ENCODE measurements at places on chromosomes 12 and 14.

DNA sequence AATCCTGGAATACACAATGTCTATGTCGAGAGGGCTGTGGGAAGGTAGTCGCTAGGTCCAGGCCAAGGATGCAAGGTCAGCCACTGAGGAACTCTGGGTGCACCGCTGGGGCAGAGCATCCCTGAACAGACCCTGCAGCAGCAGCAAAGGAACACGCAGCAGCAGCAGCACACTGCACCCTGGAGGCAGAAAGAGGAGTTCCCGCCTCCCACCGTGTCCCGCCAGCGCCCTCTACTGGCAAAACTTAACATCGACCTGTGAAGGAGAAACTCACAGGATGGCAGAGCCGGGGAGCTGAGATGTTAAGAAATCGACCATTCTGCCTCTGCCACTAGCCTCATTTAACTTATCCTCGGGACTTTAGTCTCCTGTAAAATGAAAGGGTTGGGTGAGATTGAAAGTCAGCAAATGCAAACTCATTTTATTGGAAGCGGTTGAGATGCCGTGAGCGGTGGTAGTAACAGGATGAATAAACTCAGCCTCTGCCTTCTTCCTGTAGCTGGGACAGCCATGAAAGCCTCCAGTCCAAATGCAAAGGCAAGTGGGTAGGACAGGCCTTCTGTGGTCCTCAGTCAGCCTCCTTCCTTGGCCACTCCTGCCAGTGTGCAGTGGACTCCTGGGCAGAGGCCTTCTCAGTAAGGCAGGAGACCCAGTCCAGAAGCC lies 45.6 kb downstream of the STAB2 start:
- peak; percentile 88 for DNase-seq

DNA sequence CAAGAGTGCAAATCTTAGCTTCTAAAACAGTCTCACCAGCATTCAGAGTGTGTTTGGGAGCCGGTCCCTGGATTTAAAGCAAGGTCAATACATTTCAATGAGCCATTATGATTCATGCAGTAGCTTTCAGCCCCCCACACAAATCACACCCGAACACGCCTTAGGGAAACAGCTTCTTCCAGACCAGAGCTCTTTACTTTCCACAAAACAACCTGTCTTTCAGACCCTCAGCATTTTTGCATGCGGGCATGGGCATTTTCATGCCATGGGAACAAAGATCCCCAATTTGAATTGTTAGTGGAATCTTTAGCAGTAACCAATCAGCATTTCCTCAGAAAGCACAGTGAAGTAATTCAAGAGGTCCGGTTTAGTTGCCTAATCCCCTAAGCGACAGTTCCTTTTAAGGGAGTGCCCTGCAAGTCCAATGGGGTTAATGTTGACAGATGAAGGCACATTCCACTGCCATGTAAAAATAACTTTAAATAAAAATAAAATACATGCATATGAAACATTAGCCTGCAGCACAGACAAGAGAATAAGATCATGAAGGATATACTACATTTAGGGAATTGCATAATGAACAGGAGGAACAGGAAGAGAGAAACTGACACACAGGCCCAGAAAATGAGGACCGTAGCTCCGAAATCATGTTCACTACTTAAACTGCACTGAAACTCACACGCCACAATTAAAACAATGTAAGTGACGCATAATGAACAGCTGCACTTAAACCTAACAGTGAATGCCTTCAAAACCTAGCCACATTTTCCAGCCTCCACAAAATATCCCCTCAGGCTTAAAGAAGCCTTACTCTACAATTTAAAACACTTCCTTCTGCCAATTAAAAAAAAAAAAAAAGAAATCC lies 4.0 kb downstream of the VPS37B start:
- DNase-seq, result peak; percentile 59

GRCh38 chr12:45827974-45828373 lies 98.5 kb downstream of the ARID2 start:
- DNase-seq, result peak; percentile 43

DNA sequence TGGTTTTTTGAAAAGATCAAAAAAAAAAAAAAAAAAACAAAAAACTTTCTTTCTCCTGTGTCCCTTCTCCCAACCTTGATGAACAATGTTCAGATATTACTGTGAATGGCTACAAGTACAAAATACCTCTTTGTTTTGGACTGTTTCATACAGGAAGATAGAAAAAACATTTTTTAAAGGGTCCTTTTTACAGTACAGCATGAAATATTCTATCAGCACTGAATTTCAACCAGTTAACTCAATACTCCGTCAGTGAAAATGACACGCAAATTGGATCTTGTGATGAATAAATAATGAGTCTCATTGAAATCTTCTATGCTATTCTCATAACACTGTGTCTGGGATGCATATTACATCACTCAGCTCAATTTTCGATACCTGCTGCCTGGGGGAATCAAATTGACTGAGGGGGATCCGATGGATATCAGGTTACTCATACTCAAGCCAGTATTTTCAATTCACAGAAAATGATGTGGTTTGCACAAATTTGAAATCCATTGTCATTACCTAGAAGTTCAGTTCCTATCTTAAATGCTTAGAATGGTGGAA lies 179.6 kb downstream of the TMTC2 start:
- no peak for DNase-seq

DNA sequence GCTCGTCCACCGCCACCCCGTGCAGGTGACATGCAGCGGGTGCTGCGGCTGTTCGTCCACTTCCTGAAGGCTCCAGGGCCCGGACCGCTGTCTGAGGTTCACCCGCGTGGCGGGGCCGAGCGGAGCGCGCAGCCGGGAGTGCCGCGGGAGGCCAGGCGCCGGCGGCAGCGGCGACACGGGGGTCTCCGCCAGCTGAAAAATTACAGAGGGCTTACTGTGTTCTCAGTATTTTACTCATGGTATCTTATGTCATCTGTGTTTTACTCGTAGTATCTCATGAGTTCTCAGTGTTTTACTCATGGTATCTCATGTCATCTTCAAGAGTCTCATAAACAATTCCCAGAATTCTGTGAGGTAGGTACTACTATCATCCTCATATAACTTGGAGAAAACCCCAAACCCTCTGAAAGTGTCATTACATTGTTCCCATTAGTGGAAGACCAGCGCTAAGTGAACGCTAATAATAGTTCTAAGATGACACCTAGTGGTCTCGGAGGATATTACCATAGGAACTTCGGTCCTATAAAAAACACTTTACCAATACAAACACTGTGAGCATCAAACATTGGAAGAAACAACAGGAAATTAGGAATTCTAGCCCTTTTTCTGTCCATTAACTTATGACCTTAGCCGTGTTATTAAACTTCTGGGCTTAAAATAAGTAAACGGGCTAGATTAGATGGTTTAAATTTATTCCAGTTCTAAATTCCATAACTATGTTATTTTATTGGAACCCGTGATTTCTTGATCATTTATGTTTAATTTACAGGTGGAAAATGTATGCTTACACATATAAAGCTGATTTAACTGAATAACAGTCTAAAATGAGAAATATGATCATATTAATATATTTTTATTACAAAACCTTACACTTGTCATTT lies 32.4 kb downstream of the AK7 start:
- DNase-seq, result peak; percentile 91

DNA sequence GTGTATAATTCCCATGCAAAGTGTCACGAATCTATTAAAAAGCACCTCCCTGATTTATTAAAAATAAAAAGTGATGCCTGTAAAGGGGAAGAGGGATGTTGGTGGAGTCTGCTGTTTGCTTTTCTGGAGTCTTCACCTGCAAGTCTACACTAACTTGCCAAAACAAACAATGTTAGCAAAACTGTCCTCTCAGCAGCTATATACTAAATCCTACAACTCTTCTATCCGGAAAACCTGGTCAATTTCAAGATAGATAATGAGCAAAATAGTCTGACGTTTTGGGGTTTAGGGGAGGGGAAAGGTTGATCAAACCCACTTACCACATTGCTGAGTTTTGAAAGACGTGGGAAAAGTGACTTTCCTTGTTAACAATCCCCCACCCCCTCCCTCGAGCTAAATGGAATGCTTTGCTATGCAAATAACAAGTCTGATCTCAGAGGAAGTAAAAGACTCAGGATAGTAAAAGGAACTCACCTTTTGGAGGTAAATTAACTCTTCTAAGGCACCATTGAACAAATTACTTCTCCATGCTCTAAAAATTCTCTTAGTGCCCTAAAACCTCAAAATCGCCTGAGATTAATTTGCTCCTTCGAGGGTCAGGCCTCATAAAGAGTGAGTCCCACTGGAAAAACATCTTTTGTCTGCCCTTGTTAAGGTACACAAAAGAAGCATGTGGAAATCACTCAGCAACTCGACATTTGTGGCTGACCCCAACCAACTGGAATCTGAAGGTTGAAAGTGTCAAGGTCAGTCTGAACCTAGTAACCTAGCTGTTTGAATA lies 13.5 kb downstream of the BMP4 start:
- no peak for DNase-seq

- DNase-seq, result peak; percentile 31
Observed at GRCh38 chr12:62774794-62775193, 160.2 kb downstream of the PPM1H start.

- DNase-seq, result no peak
Observed at GRCh38 chr12:27571463-27571862, 47.5 kb downstream of the PPFIBP1 start.

DNA sequence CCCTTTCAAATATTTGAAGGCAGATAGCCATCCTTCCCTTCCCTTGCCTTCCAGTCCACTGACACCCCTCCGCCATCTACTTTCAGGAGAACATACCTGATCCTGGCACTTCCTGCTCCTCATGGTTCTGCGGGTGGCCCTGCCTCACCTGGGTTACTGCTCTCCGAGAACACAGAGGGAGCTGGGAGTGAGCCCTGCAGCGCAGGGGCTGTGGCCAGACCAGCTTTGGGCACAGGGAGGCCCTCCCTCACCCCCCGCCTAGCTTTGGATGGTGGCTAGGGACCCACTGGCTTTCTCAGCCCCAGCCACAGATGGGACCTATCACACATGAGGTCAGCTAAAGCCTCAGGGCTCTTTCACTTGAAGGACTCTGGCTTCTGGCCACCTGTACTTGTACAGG lies 12.4 kb downstream of the IQSEC3 start:
- no peak for DNase-seq

GRCh38 chr12:49219417-49220026 lies 30.6 kb upstream of the TUBA1A start:
- no peak for DNase-seq

DNA sequence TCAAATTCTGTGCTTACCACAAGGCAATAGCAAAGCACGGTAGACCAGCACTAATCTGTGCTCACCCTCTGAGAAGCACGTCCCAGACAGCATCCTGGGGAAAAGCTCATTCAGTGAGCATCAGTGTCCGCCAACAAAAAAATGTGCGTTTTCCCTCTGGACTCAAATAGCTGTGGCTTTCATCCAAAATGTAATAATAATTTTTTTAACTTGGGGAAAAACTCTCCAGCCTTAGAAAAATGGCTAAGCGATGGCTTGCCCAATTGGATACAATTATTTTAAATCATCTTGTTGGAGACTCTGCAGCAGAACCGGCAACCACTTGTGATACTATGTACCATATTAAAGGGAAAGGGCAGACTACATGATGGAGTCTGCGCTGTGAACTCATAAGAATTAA lies 1.1 kb upstream of the KRT77 start:
- no peak for DNase-seq

GRCh38 chr12:118741194-118741593 lies 240.1 kb upstream of the SRRM4 start:
- no peak for DNase-seq

DNA sequence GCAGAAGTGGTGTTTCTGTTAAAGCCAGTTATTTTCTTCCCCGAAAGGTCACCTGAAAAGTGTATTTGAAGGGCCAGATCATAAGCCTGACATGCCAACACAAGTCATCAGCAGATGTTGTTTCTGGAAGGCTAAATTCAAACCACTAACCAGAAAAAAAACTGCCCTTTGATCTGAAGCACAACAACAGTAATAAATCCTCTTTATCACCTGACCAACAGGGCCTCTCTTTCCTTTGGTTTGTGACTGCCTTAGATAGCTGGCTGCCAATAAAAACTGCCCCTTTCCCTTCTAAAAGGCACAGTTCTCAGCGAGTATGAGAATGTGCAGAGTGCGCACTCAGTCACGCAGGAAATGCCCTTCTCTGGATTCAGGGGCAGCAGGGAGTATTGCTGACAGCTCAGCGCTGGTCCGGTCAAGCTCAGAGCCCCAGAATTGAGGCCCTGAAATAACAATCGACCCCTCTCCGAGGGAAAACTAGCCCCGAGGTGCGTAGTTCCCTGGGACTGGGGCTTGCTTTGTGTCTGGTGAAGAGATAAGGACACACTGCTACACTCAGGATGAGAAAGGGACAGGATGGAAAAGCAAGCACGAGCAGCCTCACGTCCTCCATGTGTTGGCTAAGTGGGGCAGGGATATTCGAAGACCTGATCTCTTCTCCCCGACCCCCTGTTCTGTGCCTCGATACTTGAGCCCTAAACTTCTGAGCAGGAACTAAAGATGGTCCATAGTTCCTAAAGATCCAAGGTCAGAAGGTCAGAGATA lies 184.2 kb upstream of the GZMB start:
- peak; percentile 76 for DNase-seq

- no peak for DNase-seq
Observed at GRCh38 chr12:63968673-63969072, 124.2 kb downstream of the SRGAP1 start.

DNA sequence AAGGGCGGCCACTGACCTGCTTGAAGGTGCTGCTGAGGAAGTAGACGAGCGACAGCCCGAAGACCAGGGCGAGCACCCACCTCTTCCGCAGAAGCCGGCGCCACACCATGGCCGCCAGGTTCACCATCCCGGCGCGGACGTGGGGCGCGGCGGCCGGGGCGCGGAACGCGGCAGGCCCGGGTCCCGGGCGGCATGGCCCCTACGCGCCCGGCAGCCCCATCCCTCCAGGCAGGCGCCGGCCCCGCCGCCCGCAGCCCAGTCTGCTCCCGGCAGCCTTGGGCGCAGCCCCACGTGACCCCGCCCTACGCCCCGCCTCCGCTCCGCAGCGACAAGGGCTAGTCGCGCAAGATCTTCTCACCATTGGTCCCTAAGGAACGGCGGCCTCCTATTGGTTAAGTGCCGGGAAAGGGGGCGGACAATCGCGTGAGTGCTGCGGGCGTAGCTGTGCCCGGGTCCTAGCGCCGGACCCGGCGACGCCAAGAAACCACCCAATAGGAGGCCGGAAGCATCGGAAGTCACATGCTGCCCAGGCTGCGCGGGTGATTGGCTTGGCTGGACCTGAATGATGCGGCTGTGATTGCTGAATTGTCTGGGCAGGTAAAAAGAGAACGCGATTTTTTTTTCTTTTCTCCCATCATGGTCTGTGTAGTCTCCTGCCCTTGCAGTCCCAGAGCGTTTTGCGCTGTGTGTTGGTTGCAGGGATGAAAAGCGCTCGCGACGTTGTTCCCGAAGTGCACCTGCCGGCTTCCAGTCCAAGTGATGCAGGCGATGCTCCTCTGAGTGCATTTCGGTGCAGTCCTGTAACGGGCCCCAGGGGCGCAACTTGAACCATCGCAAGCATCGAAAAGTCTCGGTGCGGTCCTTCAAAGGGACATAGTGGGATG lies at the start of the genes RNFT2 and SPRING1:
TSS of gene RNFT2 (plus strand) at position 542 of the 884 bp plus-strand sequence. CDS start 2,183 bp downstream, outside the sequence.
TSS of gene SPRING1 (minus strand) at position 296 of the 884 bp plus-strand sequence. CDS start at position 127, 169 bp downstream.
- peak; percentile 100 for DNase-seq

Measured in hematopoietic multipotent progenitor cell treated with erythropoietin and hydrocortisone succinate and interleukin-3 and kit ligand, for 4 days (in vitro differentiated cells).